ENCODE measurements at places on chromosomes 5 and 9. TPM values are rescaled to one million over a fixed set of nuclear protein-coding genes. Genes with fewer than 3 reads are reported as not detected.
A peak's percentile ranks its signal among the peaks of the same experiment; 100 is the strongest.

Gene RUFY1
- 53.2 TPM for total RNA-seq

- DNase-seq = no peak
Observed at GRCh38 chr9:69940674-69941073, 103.0 kb upstream of the MAMDC2 start.

Gene MYOT
- total RNA-seq = not detected

Gene NME5
- total RNA-seq = 5.6 TPM

Gene PLEKHG4B
- 7.3 TPM for total RNA-seq

Gene C5orf63
- not detected for total RNA-seq

Gene PCDHA12
- total RNA-seq = 0.60 TPM

DNA sequence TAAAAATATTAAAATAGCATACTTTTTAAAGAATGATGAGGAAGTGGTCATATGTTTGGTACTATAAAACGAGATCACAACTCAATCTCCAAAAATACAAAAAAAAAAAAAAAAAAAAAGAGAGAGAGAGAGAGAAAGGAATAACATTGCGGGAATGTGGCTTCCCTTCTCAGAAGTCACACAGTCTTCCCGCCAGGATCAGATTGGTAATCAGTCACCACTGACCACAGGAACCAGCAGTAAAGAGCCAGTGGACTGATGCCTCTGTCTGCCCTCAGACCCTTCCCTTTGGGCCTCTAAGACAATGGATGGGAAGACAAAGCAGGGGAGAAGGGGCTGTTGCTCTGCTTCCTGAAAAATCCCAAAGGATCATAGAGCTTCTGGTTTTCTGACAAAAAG, 104.9 kb downstream of the KLHL3 start:
- DNase-seq = no peak

DNA sequence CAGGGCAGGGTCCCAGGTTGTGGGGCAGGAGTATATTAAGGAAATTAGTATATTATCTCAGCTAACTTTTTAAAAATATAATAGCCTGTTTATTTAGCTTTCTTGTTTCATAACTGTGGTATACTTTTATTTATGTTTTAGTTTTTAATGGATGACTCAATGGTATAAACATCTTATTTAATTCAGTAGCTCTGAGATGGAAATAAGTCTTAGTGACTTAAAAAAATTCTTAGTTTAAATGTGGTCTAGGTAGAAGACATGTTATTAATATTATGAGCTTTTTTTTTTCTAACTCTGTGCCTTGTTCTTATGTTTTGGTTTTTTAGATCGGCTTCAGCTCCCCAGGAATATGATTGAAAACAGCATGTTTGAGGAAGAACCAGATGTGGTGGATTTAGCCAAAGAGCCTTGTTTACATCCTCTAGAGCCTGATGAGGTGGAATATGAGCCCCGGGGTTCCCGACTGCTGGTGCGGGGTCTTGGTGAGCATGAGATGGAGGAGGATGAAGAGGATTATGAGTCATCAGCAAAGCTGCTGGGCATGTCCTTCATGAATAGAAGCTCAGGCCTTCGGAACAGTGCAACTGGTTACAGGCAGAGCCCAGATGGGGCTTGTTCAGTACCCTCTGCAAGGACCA, 43.1 kb downstream of the LNPEP start:
- DNase-seq = peak; percentile 64

DNA sequence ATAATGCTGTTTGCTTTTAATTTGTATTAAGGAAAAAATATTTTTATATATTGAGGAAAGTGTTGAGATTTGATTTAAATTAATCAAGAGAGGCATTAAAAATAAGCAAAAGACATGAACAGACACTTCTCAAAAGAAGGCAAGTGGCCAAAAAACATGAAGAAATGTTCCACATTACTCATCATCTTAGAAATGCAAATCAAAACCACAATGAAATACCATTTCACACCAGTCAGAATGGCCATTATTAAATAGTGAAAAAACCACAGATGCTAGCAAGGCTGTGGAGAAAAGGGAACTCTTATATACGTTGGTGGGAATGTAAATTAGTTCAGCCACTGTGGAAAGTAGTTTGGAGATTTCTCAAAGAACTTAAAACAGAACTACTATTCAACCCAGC, 45.9 kb downstream of the RANBP17 start:
- no peak for DNase-seq

Gene LMNB1
- total RNA-seq = 151 TPM

Gene CCDC183
- total RNA-seq = not detected

Gene CARTPT
- total RNA-seq = not detected

Gene MEIKIN
- not detected for total RNA-seq

DNA sequence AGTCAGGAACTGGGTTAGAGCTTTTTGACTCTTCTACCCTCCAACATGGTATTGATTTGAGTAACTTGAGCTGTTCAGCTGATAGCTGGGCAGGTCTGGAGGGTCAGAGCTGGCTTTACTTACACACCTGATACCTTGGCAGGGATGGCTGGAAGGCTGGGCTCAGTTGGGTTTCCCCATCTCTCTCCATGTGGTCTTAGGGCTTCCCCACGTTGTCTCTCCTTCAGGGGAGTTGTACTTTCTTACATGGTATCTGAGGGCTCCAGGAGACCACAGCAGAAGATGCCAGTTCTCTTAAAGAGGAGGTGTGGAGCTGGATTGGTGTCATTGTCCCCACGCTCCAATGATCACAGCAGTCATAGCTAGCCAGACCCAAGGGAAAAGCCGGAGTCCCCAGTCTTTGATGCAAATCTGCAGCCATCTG, 25.6 kb downstream of the ISOC1 start:
- no peak for DNase-seq

Gene TENT4A
- 6.2 TPM for total RNA-seq

DNA sequence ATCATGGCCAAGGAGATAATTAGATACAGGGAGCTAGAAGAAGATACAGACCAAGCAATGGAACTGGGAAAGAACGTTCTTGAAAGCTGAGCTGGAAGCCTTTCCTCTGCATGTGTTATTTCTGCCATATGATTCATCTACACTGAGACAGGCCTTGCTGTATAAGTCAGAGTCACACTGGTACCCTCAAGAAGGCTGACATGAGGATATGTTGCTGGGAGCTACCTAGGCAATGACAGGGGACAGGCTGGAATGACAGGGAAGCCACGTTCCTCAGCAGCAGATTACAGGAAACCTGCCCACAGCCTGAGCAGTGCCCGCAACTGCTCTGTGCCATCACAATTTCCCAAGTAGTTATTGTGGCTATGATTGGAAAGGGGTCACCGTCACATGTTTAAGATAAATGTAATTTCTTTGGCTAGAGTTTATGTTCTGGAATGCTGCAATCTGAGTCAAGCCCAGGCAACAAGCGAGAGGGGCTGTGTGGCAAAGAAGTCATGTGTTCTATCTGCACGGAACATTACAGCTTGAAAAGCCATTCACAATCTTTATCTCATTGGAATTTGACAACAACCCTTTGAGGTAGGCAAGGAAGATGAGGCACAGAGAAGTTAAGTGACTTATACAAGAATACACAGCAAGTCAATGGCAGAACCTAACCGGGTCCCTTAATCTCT, 108.2 kb downstream of the TTLL11 start:
- no peak for DNase-seq

Gene SPEF2
- 5.0 TPM for total RNA-seq

DNA sequence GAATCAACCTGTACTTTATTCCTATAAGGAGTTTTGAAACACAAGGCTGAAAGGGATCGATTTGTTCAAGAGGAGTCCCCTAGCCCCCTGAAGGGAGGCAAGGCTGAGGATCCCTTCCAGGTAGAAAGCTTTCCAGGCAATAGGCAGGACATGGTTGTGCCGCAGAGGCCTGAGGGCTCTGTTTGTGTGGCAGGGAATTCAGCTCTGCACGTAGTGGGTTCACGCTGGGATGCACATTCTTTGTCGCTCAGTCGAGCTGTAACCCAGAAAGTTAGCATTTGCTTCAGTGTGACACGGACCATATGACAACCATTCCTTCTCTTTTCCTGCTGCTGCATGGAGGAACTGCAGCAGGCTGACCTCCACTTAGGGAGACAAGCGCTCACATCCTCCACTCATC, 65.6 kb upstream of the TRIO start:
- no peak for DNase-seq

- no peak for DNase-seq
Observed at GRCh38 chr5:135372654-135373381, 26.2 kb downstream of the MACROH2A1 start.

Gene CDKN2B-AS1
- not detected for total RNA-seq

DNA sequence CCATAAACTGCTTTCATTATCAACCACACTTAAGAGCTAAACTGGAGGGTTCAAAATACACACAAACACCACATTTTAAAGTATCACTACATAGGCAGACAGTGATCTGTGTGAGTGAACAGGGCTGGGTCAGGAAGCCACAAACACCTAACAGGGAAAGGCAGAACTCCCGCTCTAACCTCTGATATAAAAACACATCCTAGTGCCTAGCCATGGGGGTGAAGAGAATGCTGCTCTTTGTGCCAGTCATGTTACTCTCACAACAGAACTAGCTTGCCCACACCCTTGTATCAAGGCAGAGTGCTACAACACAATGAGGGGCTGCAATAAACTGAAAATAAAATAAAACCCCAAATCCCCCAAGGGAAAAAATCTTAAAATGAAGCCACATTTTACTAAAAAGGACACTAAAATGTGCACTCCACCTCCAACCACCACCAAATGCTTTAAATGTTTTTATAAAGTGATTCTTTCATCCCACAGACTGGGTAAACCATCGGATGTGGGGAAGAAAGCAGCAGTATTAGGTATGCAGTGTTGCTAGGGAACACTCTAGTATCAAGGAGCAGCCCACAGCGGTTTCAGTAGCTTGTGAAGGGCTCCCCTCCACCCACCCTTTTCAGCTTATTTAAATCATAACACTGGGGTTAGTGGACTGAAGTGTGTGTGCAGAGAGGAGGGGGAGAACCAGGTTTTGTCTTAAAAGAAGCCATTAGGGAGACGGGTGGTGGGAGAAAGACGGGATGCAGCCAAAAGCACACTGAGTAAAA, 64.5 kb downstream of the TMEM161B start:
- DNase-seq = no peak

DNA sequence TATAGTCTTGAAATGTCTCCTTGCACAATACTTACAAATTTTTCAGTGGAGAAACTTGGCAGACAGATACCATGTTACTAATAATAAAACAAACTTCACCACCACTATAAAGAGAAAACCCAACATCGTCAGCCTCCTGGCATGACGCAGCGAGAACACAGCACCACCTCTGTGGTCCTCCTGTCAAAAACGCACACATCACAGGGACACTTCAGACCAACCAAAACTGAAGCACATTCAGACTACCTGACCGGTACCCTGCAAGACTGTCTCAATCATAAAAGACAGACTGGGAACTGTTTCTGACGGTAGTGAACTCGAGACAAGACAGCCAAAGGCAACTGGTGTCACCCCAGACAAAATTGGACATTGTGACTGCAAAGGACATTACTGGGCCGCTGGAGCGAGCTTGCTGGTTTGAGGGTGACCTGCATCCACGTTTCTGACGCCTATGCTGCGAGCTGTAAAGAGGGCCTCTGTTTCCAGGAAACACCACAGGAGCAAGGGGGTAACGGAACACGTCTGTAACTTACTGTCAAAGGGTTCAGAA, 34.4 kb downstream of the NSUN2 start:
- DNase-seq = no peak

GRCh38 chr5:64637144-64637543, 53.2 kb upstream of the SHISAL2B start:
- no peak for DNase-seq

- no peak for DNase-seq
Observed at GRCh38 chr9:94533155-94533554, 21.7 kb upstream of the PCAT7 start.

Gene HACD4
- not detected for total RNA-seq

Gene HMCN2
- not detected for total RNA-seq

- no peak for DNase-seq
Observed at GRCh38 chr9:131625508-131625787, 80.1 kb downstream of the PRRT1B start.

Gene AQP7
- 0.97 TPM for total RNA-seq

Gene CBY3
- not detected for total RNA-seq

DNA sequence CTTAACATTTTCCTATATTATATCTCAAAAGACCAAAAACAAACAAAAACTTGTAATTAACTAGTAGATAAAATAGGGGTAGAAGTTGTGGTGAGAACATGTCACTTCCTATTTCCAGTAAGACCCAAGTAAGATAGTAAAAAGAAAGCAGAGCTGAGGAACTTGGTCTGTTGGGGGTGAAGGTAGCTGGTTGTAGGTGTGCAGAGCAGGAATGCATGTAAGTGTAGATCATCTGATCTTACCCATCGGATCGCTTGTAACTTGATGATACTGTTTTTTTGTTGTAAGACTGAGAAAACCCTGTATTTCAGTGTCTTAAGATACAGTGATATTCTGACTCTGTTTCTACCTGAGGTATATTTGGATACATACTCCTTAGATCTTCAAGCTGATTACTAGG, 5.7 kb downstream of the SRP19 start:
- no peak for DNase-seq

- no peak for DNase-seq
Observed at GRCh38 chr5:180601591-180602480, 10.5 kb upstream of the SCGB3A1 start.

GRCh38 chr5:96809921-96810320, 2.2 kb upstream of the ERAP1 start:
- no peak for DNase-seq

Gene SLC6A18
- total RNA-seq = not detected

Gene GLRA1
- total RNA-seq = not detected

Gene PCDHGC3
- 50.8 TPM for total RNA-seq

DNA sequence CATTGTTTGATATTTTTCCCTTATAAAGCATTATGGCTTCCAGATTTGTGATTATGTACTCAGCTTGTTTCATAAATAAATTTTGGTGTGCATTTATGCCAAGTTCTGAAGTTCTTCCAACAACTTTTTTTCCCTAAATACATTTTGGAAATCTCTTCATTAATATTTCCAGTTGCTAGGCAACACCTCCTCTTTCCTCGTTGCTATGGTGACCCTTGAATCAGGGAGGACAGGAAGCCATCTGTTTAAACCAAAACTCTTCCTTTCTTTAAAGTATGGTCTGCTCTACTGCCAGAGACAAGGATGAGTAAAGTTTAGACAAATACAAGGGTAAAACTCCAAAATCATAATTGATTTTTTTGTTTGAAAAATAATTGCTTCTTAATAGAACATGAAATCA, 779.3 kb downstream of the CDH9 start:
- no peak for DNase-seq

- peak; percentile 45 for DNase-seq
Observed at GRCh38 chr9:112755675-112756074, 5.1 kb downstream of the SNX30 start.

Data from H4 (cell line).